Right hindlimb (tissue), 1 donor: ENCODE measurements at places on chromosomes 12 and 14.

DNA sequence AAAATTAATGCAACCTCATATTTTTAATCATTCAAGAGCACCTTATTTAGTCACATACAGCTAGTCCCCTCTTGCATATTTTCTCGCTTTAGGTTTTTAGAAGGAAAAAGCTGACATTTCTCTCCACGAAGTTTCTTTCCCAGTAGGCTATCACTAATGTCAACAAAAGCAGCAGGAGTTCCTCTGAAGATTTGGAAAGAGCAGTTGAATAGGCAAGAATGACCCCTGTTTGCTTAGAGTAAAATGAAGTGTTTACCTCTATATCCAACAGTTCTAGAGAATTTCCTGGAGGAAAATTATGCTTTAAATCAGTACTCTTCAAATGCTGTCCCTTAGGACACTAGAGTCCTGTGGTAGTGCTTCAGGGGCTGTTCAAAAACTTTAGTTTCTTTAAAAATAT lies 188.1 kb upstream of the PRKD1 start:
- DNase-seq, result no peak

DNA sequence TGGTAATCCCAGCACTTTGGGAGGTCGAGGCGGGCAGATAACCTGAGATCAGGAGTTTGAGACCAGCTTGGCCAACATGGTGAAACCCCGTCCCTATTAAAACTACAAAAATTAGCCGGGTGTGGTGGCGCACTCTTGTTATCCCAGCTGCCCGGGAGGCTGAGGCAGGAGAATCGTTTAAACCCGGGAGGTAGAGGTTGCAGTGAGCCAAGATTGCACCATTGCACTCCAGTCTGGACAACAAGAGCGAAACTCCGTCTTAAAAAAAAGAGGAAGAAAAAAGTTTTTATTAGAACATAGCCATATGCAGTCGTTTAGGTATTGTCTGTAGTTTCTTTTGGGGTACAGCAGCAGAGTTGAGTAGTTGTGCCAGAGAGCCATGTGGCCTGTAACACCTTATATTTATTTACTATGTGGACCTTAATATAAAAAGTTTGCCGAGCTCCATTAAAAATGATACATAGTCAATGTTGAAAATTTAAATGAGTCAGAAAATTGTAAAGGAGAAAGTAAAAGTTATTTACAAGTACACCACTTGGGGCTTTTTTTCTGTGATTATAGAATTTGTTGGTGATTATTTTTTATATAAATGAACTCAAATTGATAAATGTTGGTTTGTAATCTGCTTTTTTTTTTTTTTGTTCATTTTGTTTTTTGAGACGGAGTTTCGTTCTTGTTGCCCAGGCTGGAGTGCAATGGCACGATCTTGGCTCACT lies 2.2 kb downstream of the ADIPOR2 start:
- no peak for DNase-seq

- peak; percentile 70 for DNase-seq
Observed at GRCh38 chr12:11486623-11487444, 91.5 kb upstream of the PRB2 start.

DNA sequence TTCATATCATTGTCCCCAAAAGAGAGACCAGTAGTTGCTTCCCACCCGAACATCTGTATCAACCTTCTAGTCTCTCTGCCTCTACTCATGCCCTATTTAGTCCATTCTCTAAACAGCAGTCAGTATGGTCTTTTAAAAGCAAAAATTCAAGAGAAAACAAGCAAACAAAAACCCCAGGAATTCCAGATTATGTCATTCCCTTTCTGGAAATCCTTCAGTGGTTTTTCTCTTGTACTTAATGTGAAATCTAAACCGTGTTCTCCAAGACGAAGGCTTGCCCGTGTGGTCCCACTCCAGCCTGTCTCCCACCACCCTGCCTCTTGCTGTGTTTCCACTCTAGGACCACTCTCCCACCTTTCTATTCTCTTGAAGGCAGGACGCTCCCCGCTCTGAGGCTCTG lies 90.8 kb downstream of the TMEM30B start:
- DNase-seq, result no peak

DNA sequence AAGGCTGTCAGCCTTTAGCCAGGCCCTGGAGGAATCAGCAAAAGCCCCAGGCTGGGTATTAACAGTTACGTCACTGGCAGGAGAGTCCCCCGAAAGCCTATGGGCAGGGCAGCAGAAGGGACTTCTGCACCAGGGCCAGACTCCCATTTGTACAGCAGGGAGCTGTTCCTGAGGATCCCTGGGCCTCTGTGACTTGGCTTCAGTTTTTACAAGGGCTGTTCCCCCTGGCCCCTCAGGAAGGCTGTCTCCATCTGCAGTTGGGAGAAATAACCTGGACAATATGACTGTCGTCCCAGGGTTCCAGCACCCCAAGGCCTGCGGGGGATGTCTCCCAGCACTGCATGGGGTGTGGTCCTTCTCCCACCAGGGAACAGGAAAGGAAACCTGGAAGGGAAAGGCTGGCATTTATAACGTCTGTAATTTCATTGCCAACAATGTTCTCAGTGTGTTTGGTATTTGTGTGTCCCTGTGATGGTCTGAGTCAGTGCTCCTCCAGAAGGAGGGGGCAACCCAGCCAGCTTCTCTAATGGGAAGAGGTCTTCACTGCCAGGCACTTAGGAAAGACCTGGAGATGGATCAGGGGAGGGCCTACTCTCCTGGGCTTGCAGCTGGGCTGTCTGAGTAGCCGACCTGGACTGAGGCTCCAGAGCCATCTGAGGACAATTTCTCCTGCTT lies 42.4 kb downstream of the ERH start:
- DNase-seq, result peak; percentile 34

DNA sequence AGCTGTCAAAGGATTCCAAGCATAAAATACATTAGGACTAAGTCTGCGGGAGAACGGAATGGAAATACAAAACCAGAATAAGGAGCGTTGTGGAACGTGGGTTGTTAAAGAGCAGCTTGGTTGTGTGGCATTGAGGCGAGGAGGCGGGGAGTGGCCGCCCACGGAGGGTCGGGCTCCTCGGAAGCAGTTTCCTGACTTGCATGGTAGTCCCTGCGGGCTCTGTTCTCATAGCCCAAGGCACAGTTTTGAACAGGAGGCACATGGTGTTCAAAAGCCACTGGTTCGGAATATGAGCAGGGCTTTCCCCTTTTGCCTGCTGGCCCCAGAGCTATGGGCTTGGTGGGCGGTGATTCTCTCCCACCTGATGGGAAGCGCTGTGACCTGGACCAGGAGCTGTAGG lies 12.2 kb downstream of the DDX51 start:
- DNase-seq, result no peak

DNA sequence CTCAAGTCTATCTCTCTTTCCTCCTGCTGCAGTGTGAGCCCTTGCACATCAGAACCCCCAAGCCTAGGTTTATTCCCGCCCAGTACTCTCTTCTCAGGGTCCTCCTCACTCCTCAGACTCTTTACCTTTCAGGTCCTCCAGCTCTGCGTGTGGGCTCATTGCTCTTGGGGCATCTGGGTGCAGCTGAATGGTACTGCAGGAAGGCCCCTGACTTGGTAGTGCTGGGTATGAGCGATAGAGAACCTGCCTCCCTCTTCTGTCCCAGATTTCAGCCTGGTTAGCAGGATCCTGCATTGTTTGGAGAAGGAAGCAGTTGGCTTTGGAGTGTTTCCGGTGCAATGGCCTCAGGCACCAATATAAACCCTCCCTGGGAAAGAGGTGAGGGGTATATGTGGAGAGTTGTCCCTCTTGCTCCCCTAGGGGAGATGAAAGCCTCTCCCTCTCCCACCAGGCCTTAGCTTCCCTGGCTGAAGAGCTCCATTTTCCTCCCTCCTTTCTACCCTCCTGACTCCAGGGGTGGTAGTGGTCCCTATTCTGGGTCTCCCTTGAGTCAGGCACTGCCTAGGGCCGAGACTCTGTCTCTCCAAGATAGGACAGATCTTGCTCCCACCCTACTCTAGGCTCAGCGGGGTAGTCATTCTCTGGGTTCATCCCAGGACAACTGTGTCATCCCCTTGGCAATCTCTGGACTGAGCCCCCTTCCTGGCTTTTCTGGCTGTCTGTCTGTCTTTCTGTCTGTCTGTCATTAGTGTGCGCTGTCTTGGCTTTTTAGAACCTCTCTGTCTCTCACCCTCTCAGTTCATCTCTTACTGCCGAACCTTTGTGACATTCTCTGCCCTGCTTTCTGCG lies 3.8 kb downstream of the LRP1 start:
- DNase-seq, result no peak

DNA sequence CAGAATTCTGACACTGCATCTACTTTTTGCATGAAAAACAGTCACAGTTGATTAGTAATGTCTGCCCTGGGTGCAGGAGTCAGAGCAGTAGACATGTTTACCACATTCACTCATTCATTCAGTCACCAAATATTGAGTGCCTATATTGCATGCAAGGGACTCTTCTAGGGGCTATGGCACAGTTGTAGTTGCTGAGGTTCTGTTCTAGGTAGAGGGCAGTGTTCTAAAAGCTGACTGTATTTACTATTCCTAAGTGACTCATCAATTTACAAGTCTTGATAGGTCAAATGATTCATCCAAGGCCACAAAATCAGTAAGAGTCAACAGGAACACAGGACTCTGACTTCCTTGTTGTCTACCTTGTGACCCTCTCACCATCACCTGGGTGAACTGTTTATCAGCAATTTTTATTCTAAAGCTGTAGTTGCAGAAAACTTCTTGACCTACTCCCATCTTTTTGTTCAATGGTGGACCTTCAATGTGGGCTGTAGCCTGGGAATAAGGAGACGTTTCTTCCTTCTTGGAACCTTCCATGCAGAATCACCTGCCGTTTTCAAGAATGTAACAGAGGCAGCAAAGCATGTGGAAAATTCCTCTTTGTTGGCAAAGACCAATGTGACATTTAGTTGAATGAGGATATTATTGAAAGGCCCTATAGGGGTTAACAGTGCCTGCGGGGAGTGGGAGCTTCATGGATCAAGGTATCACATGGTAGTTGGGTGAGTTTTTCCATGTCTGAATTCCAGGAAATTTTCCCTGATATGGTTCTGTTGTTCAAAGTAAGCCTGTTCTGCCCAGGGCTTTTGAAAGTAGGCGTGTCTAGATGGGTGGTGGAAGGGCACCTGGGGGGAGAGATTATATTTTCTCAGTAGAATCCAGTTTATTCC lies 223.2 kb downstream of the KTN1 start:
- no peak for DNase-seq

DNA sequence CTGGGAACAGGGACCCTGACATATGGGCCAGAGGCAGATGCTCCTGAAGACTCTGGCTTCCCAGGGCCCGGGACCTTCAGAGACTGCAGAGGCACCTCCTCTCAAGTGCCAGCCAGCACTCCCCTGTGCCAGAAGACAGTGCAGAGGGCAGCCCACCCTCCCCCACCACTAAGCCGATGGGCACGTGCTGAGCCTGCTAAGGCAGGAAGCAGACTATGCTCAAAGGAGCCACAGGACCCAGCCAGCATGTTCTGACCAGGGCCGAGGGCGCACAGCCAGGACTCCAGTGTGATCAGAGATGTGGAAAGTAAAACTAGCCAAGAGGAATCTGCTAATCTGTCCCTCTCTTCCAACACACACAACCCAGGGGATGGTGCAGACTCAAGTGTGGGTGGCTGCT lies 29.8 kb downstream of the DIO3 start:
- no peak for DNase-seq

GRCh38 chr14:68702135-68702534 lies 90.7 kb downstream of the ZFP36L1 start:
- DNase-seq, result peak; percentile 4

DNA sequence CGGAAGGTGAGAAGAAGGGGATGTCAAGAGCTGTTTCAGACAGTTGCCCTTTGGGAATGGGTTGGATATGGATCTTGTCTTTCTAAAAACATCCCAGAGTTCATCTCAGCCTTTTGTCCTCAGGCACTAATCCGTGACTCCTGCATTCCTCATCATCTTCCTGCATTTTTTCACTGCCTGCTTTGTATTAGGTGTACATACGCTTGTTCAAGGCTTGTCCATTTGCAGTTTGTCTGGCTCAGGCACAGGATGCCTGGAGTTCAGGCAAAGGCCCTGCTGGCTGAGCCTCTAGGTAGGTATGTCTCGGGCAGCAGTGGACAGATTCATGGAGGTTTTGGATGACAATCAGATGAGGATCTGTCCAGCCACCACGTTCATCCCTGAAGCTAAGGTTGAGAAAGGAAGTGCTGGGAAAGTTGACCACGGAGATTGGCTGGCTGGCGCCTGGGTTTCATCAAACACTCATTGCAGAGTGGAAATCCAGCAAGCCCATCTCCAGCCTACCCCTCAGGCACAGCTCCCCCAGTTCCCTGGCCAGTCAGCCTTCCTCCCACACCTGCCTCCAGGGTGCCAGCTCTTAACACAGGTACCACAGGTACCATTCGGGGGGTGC lies 12.4 kb upstream of the TMEM106C start:
- no peak for DNase-seq

GRCh38 chr12:42144408-42145196 lies at the start of gene GXYLT1:
Gene GXYLT1, minus strand, starts transcription at chr12:42144874. Its CDS starts 228 bp downstream, at chr12:42144646.
- DNase-seq, result peak; percentile 94

DNA sequence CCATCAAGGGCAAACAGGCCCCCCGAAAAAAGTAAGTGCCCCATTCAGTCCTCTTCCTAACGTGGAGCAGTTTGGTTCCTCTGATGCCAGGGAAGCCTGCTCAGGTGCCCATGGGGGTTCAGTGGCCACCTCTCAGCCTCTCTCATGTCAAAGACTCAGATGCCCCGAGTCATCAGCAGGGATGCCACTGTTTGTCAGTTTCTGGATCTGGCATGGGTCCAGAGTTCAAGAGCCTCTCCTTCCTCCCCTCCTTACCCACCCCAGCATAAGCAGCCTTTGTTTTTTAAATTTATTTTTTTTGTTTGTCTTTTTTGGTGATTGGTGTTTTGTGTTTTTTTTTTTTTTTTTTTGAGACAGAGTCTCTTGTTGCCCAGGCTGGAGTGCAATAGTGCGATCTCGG lies 11.3 kb downstream of the KMT5A start:
- DNase-seq, result no peak

DNA sequence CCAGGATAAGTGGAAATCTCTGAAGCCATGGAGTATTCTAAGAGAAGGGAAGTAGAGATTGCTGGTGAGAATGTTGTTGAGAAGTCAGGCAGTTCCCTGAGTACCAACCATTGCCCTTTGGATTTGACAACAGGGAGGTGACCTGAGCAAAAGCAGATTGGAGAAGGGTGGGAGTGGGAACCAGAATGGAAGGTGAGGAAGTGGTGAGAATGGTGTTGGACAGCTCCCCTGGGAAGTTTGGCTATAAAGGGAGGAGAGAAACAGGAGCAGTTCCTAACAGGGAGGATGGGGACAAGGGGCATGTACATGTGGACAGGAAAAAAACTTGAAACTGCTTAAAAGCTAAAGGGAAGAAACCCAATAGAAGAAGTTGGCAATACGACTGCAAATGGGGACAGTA lies 198.1 kb downstream of the ETV6 start:
- DNase-seq, result no peak
